ENCODE measurements at places on chromosomes 4 and X.
A peak's percentile ranks its signal among the peaks of the same experiment; 100 is the strongest.

GRCh38 chr4:25638221-25638601, 17.4 kb upstream of the SLC34A2 start:
- DNase-seq = no peak

DNA sequence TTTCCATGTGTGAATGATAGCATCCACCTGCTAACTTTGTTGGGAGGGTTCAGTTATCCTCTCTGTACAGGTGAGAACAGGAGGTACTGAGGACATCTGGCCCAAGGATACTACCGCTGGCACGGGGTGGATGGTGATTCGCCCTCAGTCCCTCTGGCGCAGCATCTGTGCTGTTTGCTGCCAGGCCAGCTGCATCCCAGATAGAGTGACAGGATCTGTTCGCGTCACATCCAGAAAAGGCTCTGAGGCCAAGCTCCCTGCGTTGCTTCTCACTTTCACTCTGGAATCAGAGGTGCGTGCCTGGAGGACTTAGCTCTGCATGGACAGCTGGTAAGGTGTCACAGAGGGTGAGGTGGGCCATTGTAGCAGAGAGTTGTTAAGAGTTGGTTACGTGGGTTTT, 95.4 kb downstream of the TBL1X start:
- DNase-seq = no peak

GRCh38 chr4:6252051-6252450, 17.6 kb upstream of the WFS1 start:
- DNase-seq = no peak

DNA sequence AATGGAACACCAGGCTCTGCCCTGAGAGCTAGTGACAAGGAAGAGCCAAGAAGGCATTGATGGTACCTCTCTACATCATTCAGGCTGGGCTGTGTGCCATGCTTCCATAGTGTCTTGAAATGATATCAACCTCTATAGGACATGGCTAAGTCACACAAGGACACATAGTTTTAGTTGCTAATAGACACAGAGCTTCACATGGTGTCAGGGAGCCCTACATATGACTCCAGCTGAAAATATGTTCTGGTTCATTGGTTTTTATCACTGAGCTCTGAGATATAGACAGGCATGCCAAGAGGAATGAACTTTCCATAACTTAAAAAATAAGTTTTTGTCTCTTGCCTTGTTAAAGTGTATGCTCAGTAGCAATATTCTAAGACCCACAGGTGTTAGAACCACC, 72.1 kb upstream of the PRKG2 start:
- DNase-seq = no peak

DNA sequence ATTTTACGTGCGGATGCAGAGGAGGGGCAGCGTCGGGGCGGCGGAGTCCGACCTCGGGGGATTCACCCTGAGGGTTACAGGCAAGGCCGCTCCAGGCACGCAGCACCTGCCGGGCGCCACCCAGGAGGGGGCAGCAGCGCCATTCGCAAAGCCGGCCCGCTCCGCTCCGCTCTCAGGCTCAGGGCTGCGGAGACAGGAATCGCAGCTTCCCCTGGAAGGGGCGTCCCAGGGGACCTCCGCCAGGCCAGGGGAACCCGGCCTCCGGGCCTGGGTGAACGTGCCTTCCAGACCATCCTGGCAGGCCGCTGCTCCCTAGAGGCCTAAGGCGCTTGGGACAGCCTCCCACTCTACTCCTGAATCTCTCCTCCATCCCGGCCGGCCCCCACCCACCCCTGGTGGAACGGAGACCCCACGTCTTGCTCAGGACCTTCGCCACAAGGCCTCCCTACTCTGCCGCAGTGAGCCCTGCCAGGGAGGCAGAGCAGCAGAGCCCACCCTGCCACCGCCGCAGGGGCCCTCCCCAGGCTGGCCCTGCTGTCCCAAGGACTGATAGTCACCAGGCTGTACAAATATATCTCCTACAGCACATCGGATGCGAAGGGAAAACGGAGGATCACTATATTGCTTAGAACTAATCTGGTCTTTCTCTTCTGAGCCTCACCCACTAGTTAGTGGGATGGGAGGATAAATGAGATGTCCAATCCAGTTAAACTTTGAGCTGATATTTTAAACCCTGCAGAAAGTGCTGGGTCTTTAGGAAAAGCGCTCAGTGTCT, 115.0 kb downstream of the SMIM20 start:
- peak; percentile 80 for DNase-seq

DNA sequence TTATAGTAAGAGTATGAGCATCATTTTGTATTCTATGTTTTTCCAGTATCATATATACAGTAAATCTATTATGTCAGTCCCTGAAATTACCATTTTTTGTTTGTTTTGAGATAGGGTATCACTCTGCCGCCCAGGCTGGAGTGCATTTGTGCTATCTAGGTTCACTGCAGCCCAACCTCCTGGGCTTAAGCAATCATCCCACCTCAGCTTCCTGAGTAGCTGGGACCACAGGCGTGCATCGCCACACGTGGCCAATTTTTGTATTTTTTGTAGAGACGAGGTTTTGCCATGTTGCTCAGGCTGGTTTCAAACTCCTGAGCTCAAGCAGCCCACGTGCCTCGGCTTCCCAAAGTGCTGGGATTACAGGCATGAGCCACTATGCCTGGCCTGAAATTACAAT, 85.6 kb downstream of the ZNF330 start:
- no peak for DNase-seq

GRCh38 chr4:55385201-55385649, 10.5 kb upstream of the TMEM165 start:
- no peak for DNase-seq

DNA sequence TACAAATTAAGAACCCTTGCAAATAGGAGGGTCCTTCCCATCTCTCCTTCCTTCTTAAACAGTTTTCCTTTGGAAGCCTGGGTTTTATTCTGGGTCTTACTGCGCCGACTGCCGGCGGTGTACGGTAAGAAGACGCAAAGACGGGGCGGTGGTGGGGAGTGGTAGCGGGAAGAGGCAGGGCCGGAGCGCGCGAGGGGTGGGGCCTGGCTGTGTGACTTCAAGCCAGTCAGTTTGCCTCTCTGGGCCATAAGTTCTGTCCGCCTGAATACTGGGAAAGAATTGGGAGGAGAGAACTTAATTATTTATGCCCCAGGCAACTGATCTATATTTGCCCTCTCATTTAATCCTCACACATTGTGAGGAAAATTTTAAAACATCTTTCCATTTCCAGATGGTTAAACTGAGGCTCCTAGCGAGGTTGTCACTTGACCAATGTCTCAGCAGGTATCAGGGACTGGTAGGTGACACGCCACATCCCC, 726 bp upstream of the KANTR start:
- peak; percentile 78 for DNase-seq

GRCh38 chr4:15809466-15809865, 31.3 kb downstream of the CD38 start:
- DNase-seq = no peak

GRCh38 chr4:32775049-32775448, 2054.9 kb downstream of the PCDH7 start:
- peak; percentile 40 for DNase-seq

DNA sequence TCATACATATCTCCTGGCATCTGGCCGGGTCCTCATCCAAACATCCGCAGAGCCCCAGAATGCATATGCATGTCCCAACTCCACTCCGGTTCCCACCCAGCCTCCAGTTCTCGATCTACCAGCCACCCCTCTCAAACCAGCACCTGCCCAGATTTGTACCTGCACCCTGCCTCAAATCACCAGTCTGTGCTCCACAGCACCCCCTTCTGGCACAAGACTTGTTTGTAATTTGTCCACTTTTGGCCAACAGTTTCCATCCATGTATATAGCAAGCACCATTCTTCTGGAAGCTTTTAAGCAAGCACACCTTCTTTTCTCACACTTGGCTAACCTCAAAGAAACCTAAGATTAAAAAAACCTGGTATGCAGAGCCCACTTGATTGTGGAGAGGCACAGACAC, 644.1 kb downstream of the MID1IP1 start:
- DNase-seq = peak; percentile 18

DNA sequence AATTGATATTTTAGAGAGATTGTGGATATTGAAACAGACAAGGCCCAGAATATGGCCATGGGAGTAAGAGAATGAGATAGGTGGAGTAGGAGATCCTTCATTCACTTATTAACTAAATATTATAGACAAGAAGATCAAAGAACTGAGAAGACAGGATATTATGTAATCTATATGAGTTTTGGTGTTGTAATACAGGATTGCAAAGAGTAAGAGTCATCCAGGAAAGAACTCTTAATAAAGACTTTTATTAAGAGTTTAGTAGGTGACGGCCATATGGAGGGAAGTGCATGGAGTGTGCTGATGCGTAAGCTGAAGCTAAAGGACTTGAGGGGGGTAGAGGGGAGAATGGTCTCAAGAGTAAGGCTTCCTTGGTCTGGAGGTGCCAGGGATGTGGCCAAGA, 153.7 kb downstream of the VEGFC start:
- no peak for DNase-seq

DNA sequence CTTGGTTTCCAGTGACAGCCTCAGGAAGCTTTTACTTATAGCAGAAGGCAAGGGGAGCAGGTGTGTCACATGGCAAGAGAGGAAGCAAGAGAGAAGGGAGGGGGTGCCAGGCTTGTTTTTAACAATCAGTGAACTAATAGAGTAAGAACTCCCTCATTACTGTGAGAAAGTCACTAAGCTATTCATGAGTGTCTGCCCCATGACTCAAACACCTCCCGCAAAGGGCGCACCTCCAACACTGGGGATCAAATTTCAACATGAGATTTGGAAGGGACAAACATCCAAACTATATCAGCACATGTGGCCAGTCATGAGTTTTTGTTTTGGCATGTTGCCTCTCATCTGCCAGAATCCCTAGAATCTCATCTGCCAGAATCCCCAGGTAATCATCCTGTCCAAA, 183.5 kb upstream of the C1QTNF7 start:
- no peak for DNase-seq

DNA sequence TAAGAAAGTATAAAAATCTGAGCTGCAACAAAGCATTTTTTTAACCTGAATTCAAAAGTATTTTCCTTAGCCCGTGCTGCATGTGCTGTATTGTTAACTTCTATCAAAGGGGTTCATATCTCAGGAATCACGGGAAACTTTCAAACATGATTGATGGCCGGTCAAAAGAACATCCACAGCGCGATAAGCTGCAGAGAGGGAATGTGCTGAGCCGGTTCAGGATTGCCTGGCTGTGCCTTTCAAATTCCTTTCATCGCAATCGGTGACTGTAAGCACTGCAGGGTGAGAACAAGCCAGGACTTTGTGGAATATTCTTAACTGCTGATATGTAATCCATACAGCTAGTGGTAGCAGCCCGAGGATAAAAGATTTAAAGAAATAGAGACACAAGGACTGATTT, 210.9 kb upstream of the NOCT start:
- DNase-seq = no peak

DNA sequence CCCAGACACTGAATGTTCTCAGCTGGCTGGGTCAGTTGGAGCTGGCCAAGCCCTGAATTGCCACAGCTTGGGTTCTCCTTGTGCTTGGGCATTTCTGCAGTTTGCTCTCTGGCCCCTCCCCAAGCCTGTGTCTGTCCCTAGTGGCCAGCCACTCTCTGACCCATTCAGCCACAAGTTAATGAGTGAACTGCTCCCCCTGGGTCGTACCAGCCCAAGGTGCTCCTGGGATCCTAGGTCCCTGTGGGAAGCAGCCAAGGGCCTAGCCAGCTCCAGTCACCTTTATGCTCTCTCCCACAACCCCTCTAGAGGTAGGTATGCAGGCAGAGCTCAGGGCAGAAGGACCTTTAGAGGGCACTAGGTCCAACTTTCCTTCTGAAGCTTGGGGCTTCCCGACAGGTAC, 51.5 kb downstream of the STARD8 start:
- no peak for DNase-seq

GRCh38 chrX:66030505-66031317, 9.2 kb downstream of the VSIG4 start:
- no peak for DNase-seq

- DNase-seq = peak; percentile 24
Measured at GRCh38 chr4:155759372-155760252, 791 bp downstream of the GUCY1B1 start.

GRCh38 chr4:85979276-85979675, 380.6 kb downstream of the MAPK10 start:
- no peak for DNase-seq

- DNase-seq = peak; percentile 21
Measured at GRCh38 chr4:95248720-95249425, 299.9 kb downstream of the UNC5C start.

- DNase-seq = no peak
Measured at GRCh38 chr4:10743357-10743756, 58.8 kb upstream of the CLNK start.

DNA sequence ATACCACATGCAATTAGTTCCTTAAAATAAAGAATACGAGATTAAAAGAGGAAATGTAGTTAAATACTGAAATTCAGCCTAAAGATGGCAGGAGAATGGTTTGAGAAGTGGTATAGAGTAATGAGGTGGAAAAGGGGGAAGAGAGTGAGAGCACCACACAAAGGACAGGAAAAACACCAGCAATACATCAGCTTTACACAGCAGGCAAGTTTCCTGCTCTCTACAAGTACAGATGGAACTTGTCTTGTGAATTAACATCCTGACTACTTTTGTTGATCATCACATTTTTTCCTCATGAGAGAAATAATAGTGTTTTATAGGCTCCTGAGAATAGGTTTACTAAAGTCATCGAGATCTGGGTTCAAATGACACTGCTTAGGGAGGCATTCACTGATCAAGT, 2.9 kb upstream of the UNC5C start:
- DNase-seq = no peak

DNA sequence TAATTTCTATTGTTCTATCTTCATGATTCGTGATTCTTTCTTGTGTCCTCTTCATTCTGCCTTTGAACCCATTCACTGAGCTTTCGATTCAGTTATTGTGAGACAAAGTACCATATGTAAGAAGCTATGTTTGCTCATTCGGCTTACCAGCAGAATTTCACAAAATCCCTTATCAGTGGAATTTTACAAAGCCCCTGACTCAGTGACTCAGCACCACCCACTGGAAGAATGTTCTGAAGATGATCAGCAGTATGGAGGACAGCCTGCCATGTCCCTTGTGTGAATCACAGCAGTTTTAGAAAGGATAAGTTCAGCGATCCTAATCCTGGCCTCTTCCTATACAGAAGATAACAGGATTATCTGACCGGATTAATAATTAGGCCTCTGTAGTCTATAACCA, 5.8 kb upstream of the UXT start:
- DNase-seq = peak; percentile 23

DNA sequence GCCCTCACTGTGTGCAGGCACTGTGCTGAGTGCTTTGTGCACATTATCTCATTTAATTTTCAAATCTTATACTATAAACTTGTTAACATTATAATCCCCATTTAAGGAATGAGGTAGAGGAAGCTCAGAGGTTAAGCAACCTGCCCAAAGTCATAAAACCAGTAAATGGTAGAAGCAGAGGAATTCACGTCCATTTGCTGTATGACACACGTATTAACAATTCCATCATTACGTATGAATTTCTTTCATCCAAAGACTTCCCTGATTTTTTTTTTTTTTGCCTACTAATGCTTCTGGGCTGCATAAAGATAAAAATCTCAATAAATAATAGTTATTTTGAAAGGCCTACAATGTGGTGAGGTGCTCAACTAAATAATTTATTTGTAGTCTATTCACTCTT, 64.5 kb upstream of the H2AZ1 start:
- DNase-seq = no peak

DNA sequence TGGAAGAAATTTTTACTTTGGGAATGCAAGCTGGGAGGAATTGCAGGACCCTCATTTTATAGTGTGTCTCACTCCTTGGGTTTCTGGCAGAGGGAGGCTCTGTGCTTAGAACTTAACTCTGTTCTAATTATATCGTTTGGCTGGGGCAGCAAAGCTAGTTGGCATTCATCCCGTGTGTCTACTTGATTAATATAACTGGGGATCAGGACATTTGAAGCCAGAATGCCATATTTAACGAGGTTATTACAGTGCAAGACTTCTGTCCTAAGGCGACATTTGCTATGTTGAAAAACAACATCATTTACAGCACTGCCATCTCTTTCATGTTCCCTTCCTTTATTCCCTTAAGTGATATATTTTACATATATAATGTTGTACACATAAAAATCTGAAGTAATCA, 179.1 kb upstream of the TBC1D9 start:
- DNase-seq = no peak

All from suppressor macrophage treated with lipopolysaccharide for 4 hours (primary cell).